ENCODE measurements at places on chromosomes 1 and 21. TPM values are rescaled to one million over a fixed set of nuclear protein-coding genes. Genes with fewer than 3 reads are reported as not detected.

DNA sequence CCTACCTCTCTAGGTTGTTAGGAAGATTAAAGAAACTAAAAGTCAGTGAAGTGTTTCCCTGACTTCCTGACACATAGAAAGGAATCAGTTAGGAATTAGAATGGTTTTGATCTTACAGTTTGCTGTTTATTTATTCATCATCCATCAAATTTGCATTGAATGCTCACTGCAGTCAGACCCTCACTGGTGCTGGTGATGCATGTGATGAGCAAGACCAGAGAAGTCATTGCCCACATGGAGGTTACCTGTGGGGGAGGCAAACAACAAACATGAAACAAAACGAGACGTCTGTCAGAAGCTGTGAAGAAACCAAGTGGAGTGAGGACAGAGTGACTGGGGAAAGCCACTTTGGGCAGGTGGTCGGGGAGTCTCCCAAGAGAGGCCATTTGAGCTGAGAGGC is 6.4 kb downstream of the CTPS1 start:
- DNase-seq: no peak

- no peak for DNase-seq
Measured at GRCh38 chr1:209493559-209493958, 90.0 kb upstream of the CAMK1G start.

GRCh38 chr1:38502758-38503157 is 356.8 kb downstream of the RRAGC start:
- peak; percentile 54 for DNase-seq

- no peak for DNase-seq
Measured at GRCh38 chr1:51514733-51515132, 4.3 kb downstream of the EPS15 start.

DNA sequence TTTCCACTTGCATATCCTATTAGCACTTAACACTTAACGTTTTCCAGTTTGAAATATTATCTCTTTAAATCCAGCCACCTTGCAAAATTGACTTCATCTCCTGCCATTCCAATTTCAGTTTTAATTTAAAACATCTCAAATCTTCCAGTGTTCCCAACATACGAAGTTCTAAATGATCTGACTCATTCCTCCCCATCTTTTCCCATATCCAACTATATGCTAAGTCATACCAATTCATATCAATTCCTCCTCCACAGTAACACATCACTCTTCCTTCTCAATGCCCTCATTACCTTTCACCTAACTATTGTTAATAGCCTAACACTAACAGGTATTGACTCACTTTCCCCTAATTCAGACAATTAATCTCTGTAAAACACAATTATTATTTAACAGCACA is 2.8 kb downstream of the PSMA5 start:
- no peak for DNase-seq

Gene FAM167B
- not detected for total RNA-seq
